Endothelial cell (in vitro differentiated cells): ENCODE measurements at places on chromosomes 1 and 21. TPM values are rescaled to one million over a fixed set of nuclear protein-coding genes. Genes with fewer than 3 reads are reported as not detected.

The SPRR1B gene
- not detected for total RNA-seq

The ZBTB7B gene
- 23.3 TPM for total RNA-seq

The ANKRD13C gene
- 20.9 TPM for total RNA-seq

The AVPR1B gene
- not detected for total RNA-seq

The GJB5 gene
- not detected for total RNA-seq

The LIN28A gene
- total RNA-seq: 107 TPM

The STYXL2 gene
- total RNA-seq: 1.9 TPM

The GRIK3 gene
- total RNA-seq: 0.05 TPM

The RNF207 gene
- total RNA-seq: not detected

The DAB1 gene
- total RNA-seq: 19.1 TPM

The TTC24 gene
- not detected for total RNA-seq

The AMY1B gene
- not detected for total RNA-seq

The RRP1B gene
- 33.8 TPM for total RNA-seq

The TINAGL1 gene
- total RNA-seq: 4.5 TPM

The MCM3AP gene
- 92.1 TPM for total RNA-seq

The GREM2 gene
- 0.23 TPM for total RNA-seq

The TSPEAR gene
- total RNA-seq: not detected

The NCAM2 gene
- 0.64 TPM for total RNA-seq

The RAB42 gene
- not detected for total RNA-seq

The INKA2 gene
- 5.6 TPM for total RNA-seq

The AGT gene
- total RNA-seq: not detected

The C2CD4D gene
- total RNA-seq: 0.95 TPM

The TTC34 gene
- total RNA-seq: 0.82 TPM

The CASQ1 gene
- total RNA-seq: not detected

The BATF3 gene
- 0.54 TPM for total RNA-seq

The VWA5B1 gene
- total RNA-seq: not detected

The TEKT2 gene
- total RNA-seq: 0.80 TPM

The GJA8 gene
- not detected for total RNA-seq

The PRELP gene
- 0.13 TPM for total RNA-seq

The AJAP1 gene
- 0.21 TPM for total RNA-seq

The NEK2 gene
- total RNA-seq: 3.9 TPM

The GPN2 gene
- total RNA-seq: 31.4 TPM

The CA6 gene
- 2.5 TPM for total RNA-seq

The LCE1C gene
- not detected for total RNA-seq

The S100A7 gene
- total RNA-seq: not detected

The ADORA1 gene
- total RNA-seq: 16.3 TPM

The HSD3B2 gene
- not detected for total RNA-seq

The GNG4 gene
- 1.8 TPM for total RNA-seq

The SVBP gene
- total RNA-seq: 55.1 TPM

The RPAP2 gene
- total RNA-seq: 30.0 TPM

The RNU1-2 gene
- 3,428 TPM for total RNA-seq

The MAB21L3 gene
- total RNA-seq: 0.18 TPM

The FCRL6 gene
- not detected for total RNA-seq

The AMY2A gene
- total RNA-seq: not detected

The APOBEC4 gene
- not detected for total RNA-seq

The CNKSR1 gene
- total RNA-seq: 10.0 TPM

The CRNN gene
- not detected for total RNA-seq

The BTBD19 gene
- 10.4 TPM for total RNA-seq

The AHDC1 gene
- total RNA-seq: 48.0 TPM

The ACTN2 gene
- 0.21 TPM for total RNA-seq

The CIART gene
- 9.1 TPM for total RNA-seq

The ABCA4 gene
- total RNA-seq: 51.7 TPM

The UBXN10 gene
- 0.13 TPM for total RNA-seq

The CD1B gene
- not detected for total RNA-seq

The PTGFR gene
- total RNA-seq: 0.41 TPM

The ELAPOR1 gene
- 0.26 TPM for total RNA-seq

The TAL1 gene
- total RNA-seq: 199 TPM

The TFF1 gene
- total RNA-seq: not detected

The TSPAN2 gene
- total RNA-seq: 57.9 TPM
